ENCODE measurements at places on chromosomes 12 and 14.

DNA sequence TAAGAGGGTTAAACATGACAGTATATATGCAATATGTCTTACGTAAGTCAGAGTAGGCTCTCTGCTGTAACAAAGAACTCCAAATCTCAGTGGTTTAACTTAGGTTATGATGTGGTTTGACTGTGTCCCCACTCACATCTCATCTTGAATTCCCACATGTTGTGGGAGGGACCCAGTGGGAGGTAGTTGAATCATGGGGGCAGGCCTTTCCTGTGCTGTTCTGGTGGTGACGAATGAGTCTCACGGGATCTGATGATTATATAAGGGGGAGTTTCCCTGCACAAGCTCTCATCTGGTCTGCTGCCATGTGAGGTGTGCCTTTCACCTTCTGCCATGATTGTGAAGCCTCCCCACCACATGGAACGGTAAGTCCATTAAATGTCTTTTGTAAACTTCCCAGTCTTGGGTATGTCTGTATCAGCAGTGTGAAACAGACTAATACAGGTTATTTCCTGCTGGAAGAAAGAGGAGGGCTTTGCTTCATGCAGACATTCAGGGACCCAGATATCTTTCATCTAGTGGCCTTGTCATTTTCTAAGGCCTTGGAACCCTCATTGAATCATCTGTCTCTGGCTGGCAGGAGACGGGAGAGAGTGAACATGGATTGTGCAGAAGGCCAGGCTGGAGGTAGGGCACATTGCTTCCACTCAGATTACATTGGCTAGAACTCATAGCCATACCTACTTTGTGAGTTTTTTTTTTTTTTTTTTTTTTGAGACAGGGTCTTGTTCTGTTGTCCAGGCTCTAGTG is 96.1 kb downstream of the CRADD start:
- DNase-seq = peak; percentile 45

DNA sequence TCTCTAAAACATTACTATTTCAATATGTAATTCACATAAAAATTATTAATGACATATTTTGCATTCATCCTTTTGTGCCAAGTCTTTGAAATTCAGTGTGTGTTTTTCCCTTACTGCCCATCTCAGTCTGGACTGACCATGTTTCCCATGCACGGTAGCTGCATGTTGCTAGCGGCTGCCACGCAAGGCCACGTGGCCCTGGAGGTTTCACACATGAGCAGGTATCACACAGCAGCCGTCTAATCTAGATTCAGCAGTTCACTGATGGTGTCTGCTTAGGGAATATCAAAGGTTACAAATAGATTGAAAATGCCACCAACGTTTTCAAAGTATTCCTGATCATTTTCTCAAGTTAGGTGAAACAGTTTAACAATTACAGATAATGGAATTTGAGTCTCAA is 234.8 kb upstream of the FKBP4 start:
- DNase-seq = no peak

DNA sequence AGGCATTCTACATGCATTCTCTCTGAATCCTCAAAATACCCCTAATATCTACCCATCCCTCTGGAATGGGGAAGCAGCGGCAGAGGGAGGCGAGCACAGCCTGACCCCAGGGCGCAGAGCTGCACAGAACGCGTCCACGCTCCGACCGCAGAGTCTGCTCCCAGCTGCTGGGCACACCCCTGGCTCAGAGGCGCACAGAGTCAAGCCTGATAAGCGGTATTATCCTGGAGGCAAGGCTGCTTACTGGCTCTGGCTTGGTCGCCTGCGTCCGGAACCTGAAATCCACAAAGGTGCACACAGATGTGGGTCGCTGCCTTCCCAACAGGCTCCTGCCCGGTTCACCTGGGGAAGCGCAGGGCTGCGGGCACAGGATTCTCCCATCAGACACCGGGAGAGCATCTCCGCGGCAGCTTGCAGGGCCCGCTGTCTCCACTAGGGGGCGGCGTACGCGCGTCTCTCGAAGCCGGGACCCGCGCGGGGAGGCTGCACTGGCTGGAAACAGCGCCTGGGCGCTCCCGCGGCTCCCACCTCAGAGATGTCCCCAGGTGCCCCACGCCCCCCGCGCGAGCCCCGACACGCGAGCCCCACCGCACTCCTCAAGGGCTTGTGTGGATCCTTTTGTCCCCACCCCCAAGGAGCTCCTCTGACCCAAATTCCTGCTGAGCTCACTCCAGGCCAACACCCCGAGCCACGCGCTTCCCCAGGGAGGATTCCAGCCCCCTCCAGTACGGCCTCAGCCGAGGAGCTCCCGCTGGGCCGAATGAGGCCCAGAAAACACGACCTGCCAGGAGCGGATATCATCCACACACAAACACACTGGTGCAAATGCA is 120.1 kb upstream of the FZD10 start:
- no peak for DNase-seq

- no peak for DNase-seq
Observed at GRCh38 chr14:100294963-100295330, 11.3 kb downstream of the SLC25A29 start.

DNA sequence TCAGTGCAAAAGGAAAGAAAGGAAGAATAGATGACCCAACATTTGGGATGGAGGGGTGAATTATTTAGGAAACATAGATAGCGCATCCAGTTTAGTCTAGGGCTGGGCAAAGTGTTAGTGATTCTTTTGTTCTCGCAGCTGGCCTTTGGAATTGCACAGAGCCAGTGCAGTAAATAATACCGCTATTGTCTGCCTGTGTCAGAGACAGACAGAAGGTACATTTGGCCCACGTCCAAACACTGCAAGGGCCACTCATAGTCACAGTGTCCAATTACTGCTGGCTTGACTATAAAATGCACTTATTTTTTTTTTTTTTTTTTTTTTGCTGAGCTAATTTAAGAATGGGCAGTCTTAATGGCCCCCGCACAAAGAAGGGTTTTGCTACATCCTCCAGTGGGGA is 638.6 kb downstream of the BCL11B start:
- no peak for DNase-seq

DNA sequence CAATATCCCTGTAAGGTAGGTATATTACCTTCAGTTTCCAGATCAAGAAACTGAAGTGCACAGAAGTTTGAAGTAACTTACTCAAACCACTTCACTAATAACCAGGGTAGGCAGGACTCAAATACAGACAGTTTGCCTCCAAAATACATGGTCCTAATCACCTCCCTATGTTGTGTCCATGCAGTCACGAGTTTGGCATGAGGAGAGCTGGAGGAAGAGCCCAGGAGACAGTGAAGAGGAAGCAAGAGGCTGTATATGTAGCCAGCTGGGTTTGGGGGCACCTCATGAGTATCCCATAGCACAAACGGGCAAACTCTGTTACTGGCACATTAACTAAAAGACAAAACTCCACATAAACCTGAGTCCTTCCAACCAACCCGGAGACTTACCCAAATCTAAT is 79.2 kb downstream of the DUSP16 start:
- peak; percentile 47 for DNase-seq

DNA sequence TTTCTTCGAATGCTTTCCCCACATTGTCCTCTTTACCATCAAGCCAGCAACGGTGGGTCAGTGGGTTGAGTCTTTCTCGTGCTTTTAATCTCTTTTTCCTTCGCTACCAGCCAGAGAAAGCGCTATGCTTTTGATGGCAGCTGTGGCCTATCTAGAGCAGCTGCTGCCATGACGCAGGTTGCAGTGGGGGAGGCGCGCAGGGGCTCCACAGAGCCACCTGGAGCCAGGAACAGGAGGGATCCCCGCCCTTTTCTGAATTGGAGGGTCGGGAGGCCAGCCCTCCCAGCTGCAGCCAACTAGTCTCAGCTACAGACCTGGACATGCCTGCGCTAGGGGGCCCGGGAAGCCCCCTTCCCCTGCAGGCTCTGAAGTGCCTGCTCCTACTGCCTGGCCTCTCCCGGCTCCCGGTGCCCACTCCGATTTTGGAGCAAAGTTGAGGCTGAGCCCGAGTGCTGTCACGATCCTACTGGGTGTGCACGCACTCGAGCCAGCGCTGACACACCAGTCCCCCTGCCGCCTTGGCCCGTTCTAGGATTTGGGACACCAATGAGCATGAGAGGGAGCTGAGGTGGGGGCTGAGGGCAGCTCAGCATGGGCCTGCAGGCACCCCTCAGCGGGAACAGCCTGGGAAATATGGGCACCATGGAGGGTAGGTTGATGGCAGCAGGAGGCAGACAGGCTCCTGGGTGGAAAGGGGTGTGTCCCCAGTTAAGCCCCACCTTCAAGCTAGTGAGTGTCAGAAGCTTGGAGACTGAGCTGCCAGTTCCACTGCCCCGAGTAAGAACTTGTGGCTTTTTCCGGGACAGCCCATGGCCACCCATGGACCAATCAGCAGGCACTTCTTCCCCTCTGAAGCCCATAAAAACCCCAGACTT is 784.2 kb downstream of the SLC6A15 start:
- DNase-seq = no peak

DNA sequence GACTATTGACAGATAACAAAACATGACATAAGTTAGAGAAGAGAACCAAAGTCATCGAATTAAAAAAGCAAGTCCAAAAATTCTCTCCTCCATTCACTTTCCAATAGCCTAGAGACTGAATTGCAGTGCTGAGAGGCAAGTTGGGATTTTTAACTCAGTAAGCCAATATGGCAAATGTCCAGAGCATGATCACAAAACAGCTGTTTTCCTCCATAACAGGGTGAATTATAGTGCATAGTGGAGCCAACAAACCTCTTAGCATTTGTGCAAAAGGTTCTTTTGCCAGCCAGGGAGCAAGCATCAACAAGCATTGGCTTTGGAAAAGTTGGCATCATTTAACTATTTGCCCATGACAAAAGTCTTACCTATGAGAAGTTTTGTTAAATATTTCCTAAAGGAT is 458.8 kb upstream of the NOVA1 start:
- no peak for DNase-seq

DNA sequence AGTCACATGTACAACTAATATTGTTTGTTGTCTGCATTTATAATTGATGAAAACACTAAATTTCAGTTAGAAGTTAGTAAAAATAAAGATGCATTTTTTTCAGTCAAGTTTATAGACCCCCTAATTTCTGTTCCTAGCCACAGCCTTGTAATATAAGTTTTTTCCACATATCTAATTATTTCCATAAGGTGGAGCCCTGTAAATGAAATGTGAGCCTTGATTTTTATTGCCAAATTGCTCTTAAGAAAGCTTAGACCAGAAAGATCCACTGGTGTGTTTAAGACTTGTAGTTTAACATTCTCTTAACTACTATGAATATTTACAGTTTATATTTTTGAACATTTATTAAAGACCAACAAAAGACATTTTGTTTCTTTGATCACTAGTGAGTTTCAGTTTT is 322.1 kb upstream of the RGS6 start:
- no peak for DNase-seq

DNA sequence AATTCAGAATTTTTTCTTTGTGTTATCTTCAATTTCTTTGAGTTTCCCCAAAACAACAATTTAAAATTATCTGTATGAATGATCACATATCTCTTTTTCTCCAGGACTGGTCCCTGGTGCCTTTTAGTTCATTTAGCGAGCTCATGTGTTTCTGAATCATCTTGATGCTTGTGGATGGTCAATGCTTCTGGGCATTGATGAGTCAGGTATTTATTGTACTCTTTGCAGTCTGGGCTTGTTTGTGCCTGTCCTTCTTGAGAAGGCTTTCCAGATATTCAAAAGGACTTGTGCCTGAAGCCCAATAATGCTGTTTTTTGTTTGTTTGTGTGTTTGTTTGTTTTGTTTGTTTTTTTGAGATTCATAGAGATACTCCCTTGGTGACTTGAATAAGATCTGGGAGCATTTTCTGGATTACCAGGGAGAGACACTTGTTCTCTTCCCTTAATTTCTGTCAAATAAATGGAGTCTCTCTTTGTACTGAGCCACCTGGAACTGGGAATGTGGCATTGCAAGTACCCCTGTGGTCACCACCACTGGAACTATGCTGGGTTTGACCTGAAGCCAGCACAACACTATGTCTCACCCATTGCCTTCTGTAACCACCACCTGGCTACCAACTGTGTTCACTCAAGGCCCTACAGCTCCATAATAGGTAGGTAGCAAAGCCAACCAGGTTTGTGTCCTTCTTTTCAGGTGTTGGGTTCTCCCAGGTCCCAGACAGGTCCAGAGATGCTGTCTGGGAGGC is 56.3 kb downstream of the SLC6A15 start:
- DNase-seq = no peak

- DNase-seq = no peak
Observed at GRCh38 chr12:74985986-74986319, 223.7 kb downstream of the KCNC2 start.

GRCh38 chr12:14884458-14884878 is 1.2 kb downstream of the MGP start:
- DNase-seq = peak; percentile 85

DNA sequence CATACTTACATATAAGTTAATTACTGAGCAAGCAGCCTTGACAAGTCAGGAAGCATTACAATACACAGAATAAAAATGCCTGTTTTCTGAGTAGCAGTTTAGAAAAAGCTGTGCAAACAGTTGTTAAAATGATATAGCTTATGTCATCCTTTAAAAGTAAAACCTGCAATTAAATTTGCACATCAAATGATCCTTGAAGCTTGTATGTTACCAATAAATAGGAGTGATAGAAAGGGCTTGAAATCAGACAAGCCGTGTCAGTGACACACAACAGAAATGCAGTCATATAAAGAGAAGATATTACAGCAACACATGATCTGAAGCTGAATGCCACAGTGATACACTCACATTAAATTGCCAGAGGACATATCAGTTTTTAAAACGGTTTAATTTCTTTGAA is 70.0 kb downstream of the EPS8 start:
- DNase-seq = no peak

DNA sequence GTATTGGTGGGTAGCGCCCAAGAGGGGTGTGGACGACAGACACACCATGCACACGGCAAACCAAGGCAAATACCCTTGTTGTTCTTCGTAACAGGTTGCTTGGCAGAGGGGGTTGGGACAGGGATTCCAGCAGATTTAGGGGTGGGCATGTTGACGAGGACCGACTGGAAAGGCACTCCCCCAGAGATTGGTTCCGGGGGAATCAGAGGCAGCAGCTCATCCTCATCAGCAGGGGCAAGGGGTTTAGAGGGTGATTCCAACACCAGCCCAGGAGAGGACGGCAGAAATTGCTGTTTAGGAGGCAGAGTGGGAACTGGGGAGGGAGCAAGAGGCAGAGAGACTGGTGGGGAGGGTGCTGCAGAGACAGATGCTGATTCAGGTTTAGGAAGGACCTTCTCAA is 9.3 kb downstream of the NACA start:
- no peak for DNase-seq

- no peak for DNase-seq
Observed at GRCh38 chr12:1777798-1778197, 42.6 kb upstream of the LRTM2 start.

All from CD4-positive, alpha-beta T cell treated with Interleukin-4 for 1 hour (primary cell).